Tibial nerve (tissue), 4 donors: ENCODE measurements at places on chromosomes 13 and 19. TPM values are rescaled to one million over a fixed set of nuclear protein-coding genes. Genes with fewer than 3 reads are reported as not detected.

DNA sequence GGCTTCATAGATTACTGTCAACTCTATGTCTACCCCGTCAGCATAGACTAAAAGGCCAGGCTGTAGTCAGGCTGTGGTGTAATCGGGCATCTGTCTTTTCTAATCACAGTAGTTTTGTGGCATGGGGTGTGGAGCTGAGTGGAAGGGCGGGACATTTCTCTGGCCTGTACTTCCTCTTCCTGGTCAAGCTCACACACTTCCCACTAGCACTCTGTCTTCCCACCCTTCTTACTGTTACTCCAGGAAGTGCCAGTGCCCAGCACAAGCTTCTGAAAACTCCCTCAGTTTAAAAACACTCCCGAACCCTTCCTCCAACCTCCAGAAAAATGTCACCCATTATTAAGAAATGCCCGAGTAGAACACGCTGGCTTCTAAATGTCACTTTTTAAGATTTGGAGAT, 229.8 kb downstream of the KLF5 start:
- DNase-seq = no peak
- H3K27me3 ChIP-seq = no peaks in the 10 kb centered on the region
- H3K27ac ChIP-seq = no peak overlapping the region
- H3K4me1 ChIP-seq = no peaks in the 10 kb centered on the region
- H3K4me3 ChIP-seq = no peak overlapping the region

- DNase-seq = no peak
- no peak overlapping the region for H3K4me3 ChIP-seq
- H3K27me3 ChIP-seq = no peaks in the 10 kb centered on the region
Measured at GRCh38 chr13:30972888-30973377, 40.5 kb downstream of the TEX26 start.

Gene THSD1
- total RNA-seq = 6.1 TPM

DNA sequence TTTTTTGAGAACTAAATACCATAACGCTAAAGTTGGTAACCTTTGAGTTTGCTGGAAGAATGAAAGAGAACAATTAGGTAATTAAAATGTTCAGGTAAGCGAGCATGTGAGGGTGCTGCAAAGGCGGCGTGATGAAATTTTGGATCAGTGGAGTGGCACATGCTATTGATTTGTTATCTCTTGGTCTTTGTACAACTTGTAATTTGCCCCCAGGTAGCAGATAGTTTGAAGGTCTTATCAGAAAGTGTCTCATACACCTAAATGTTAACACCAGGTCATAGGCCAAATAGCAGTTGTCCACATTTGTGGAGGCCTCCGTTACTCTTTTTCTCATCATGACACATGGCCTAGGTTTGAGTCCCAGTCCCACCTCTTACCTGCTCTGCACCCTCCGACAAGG, 14.9 kb downstream of the ARHGAP35 start:
- no peak for DNase-seq
- H3K4me3 ChIP-seq = no peak overlapping the region

DNA sequence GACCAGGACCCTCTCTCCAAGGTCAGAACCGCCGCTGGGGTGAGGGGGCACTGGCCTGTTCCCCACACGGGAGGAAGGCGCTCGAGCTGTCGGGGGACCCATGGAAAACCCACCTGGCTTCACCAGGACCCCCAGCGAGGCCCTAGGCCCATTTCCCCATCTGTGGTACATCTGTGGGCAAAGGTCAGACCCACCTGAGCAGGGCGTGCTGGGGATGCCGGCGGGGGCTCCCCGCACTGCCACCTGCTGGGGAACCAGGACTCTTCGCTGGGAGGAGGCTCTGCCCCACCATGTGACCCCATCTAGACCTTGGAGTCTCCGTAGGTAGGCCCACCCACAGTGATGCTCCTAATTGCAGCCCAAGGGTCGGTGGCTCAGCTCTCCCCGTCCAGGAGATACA, 511 bp downstream of the WDR88 start:
- DNase-seq = no peak
- peaks cover 51% of the 10 kb centered on the region for H3K36me3 ChIP-seq
- no peak overlapping the region for H3K27ac ChIP-seq
- H3K27me3 ChIP-seq = no peaks in the 10 kb centered on the region
- H3K4me3 ChIP-seq = no peak overlapping the region

Gene DNAJC15
- 3.7 TPM for total RNA-seq

Gene TMEM59L
- not detected for total RNA-seq

GRCh38 chr19:10450853-10451609, 30.7 kb downstream of the PDE4A start:
- peaks cover 12% of the 10 kb centered on the region for H3K36me3 ChIP-seq
- no peak for DNase-seq
- peaks cover 5% of the 10 kb centered on the region for H3K4me1 ChIP-seq
- H3K27ac ChIP-seq = no peak overlapping the region
- no peaks in the 10 kb centered on the region for H3K27me3 ChIP-seq

GRCh38 chr13:67967031-67967430, 736.9 kb upstream of the PCDH9 start:
- no peak overlapping the region for H3K4me3 ChIP-seq
- H3K4me1 ChIP-seq = no peaks in the 10 kb centered on the region

DNA sequence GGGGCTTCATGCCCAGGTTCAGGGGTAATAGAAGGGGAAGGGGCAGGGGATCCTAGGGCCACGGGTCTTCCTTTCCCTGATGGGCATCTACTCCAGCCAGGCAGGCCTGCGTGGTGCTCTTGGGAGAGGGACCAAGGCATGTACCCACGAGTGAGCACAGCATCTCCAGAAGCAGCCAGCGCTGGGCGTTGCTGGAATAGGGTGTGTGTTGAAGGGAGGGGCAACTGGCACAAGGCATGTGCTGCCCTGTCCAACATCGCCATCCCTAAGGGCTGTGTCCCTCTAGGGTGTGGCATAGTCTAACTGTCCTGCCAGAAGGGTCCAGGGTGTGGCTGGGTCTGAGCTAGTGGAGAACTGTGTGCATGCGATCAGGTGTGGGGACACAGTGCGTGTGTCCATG, 2.9 kb downstream of the NOTCH3 start:
- DNase-seq = no peak
- H3K27ac ChIP-seq = no peak overlapping the region
- H3K27me3 ChIP-seq = no peaks in the 10 kb centered on the region
- H3K36me3 ChIP-seq = no peaks in the 10 kb centered on the region
- peaks cover 55% of the 10 kb centered on the region for H3K4me1 ChIP-seq
- no peak overlapping the region for H3K4me3 ChIP-seq

Gene LPAR2
- 1.9 TPM for total RNA-seq

- H3K27ac ChIP-seq = no peak overlapping the region
- no peaks in the 10 kb centered on the region for H3K27me3 ChIP-seq
- no peaks in the 10 kb centered on the region for H3K36me3 ChIP-seq
- peaks cover 13% of the 10 kb centered on the region for H3K4me1 ChIP-seq
- no peak for DNase-seq
Measured at GRCh38 chr13:44440046-44440608, 66.5 kb downstream of the SERP2 start.

Gene NLRP4
- total RNA-seq = not detected

Gene FAM83E
- not detected for total RNA-seq

GRCh38 chr19:2967972-2968371, 9.4 kb upstream of the TLE6 start:
- no peak overlapping the region for H3K4me3 ChIP-seq
- no peaks in the 10 kb centered on the region for H3K36me3 ChIP-seq
- H3K27ac ChIP-seq = no peak overlapping the region
- H3K4me1 ChIP-seq = peaks cover 44% of the 10 kb centered on the region
- H3K27me3 ChIP-seq = no peaks in the 10 kb centered on the region

Gene CCL25
- total RNA-seq = not detected

- H3K36me3 ChIP-seq = peaks cover 79% of the 10 kb centered on the region
- no peak overlapping the region for H3K4me3 ChIP-seq
- no peak for DNase-seq
- H3K4me1 ChIP-seq = no peaks in the 10 kb centered on the region
- no peaks in the 10 kb centered on the region for H3K27me3 ChIP-seq
Measured at GRCh38 chr19:45009625-45010255, 8.5 kb downstream of the RELB start.

DNA sequence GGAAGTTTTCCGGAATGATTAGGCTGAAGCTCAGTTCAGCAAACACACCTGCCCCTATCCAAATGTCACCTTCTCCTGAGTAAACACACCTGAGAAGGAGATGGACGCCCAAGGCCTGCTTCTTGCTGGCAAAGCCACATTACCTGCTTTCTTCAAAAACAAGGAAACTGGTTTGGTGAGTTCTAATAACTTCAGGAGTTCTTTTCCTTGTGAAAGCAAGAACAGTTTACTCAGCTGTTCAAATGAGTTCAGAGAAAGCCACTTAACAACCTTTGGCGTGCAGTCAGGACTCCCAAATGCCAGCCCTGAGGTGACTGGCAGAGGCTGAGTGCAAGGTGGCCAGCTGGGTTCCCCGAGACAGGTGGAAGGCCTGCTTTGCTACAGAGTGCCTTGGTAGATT, 160.5 kb downstream of the STK24 start:
- H3K27me3 ChIP-seq = no peaks in the 10 kb centered on the region
- no peak overlapping the region for H3K4me3 ChIP-seq
- H3K4me1 ChIP-seq = no peaks in the 10 kb centered on the region
- no peaks in the 10 kb centered on the region for H3K36me3 ChIP-seq
- DNase-seq = no peak

Gene DEDD2
- total RNA-seq = 33.9 TPM

DNA sequence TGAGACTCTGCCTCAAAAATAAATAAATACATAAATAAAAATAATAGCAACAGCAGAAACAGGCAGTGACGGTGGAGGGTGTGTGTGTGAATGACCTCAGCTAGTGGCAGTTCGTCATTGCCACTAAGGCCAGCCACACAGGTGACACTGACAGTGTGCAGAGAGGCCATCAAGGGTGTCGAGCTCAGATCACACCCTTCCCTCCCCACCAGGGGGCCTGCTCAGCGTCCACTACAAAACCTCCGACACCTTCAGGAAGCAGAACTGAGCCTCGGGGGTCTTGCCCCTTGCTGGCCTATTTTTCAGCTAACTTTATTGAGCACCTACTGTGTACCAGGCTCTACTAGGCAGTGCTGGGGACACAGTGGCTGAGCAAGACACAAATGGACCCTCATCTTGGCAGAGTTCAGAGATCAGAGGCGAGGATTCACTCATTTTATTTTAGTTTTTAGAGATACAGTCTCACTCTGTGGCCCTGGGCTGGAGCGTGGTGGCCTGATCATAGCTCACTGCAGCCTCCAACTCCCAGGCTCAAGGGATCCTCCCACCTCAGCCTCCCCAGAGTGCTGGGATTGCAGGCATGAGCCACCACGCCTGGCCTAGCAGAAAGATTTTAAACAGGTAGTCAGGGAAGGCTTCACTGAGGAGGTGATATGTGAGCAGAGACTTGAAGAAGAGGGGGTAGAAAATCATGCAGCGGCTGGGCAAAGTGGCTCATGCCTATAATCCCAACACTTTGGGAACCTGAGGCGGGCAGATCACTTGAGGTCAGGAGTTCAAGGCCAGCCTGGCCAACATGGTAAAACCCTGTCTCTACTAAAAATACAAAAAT, 30.3 kb upstream of the SEMA6B start:
- H3K27me3 ChIP-seq = peaks cover 86% of the 10 kb centered on the region
- H3K36me3 ChIP-seq = no peaks in the 10 kb centered on the region
- H3K4me1 ChIP-seq = peaks cover 4% of the 10 kb centered on the region

Gene NEK3
- total RNA-seq = 42.8 TPM

Gene DAND5
- total RNA-seq = not detected

GRCh38 chr13:78540058-78540457, 63.3 kb downstream of the POU4F1 start:
- H3K27me3 ChIP-seq = no peaks in the 10 kb centered on the region
- no peaks in the 10 kb centered on the region for H3K4me1 ChIP-seq
- no peak for DNase-seq
- H3K27ac ChIP-seq = no peak overlapping the region
- no peaks in the 10 kb centered on the region for H3K36me3 ChIP-seq
- H3K4me3 ChIP-seq = no peak overlapping the region

GRCh38 chr13:43266936-43267615, 243.7 kb downstream of the DNAJC15 start:
- H3K4me1 ChIP-seq = no peaks in the 10 kb centered on the region
- no peaks in the 10 kb centered on the region for H3K27me3 ChIP-seq
- H3K36me3 ChIP-seq = no peaks in the 10 kb centered on the region
- H3K4me3 ChIP-seq = no peak overlapping the region
- no peak for DNase-seq
- no peak overlapping the region for H3K27ac ChIP-seq

Gene TIMM13
- 34.3 TPM for total RNA-seq

DNA sequence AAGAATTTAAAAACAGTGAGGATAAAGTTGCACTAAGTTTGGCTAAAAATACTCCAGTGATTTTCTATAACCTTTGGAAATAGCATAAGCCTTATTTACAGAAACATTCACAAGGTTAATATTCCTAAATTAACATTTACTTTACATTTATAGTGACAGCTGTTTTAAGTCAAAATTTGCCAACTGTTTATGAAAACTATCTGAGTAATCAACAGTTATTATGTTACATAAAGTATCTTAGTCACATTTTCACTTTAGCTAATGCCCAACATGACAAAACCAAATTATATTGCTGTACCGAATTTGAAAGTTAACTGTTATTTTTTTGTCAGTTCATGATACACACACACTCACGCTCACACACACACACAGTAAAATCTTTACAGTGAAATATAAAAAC, 1.2 kb downstream of the TNFRSF19 start:
- peaks cover 4% of the 10 kb centered on the region for H3K4me1 ChIP-seq
- H3K27me3 ChIP-seq = no peaks in the 10 kb centered on the region
- no peak for DNase-seq

Gene CRB3
- not detected for total RNA-seq

GRCh38 chr19:46739290-46739771, 6.5 kb upstream of the FKRP start:
- no peak overlapping the region for H3K4me3 ChIP-seq
- peak overlapping the region; percentile 25 for H3K27ac ChIP-seq
- H3K27me3 ChIP-seq = no peaks in the 10 kb centered on the region
- peaks cover 36% of the 10 kb centered on the region for H3K36me3 ChIP-seq

Gene LILRB2
- 8.4 TPM for total RNA-seq

Gene SERPINE3
- total RNA-seq = not detected

DNA sequence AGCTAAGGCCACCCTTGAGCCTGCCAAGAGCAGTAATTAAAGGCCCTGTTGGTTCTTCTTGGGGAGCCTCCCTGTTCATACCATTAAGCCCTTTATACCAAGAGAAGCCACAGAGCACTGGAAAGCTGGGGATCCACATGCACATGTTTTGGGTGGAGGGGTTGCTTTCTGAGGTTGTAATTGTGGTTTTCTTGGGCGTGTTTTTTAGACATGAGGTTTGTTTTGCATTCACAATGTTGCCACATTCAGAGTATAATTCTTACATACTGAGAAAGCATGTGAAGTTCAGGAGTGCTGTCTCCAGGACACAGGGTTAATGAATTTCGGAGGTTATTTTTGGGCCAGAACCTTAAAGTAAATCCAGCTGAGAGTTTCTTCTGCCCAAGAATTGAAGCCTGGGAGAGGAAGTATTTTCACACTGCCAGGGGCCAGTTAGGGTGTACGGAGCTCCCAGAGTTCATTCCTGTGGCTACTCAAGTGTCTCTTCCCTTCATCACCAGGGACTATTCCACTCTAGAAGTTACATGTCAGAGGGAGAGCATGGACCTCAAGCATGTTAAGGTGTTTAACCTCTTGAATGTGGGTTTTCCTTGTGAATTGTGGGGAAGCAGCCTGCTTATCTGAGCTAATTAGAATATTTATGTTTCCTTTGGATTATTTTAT, 37.0 kb downstream of the ZNF136 start:
- no peak for DNase-seq
- H3K4me1 ChIP-seq = no peaks in the 10 kb centered on the region
- peaks cover 44% of the 10 kb centered on the region for H3K36me3 ChIP-seq
- no peak overlapping the region for H3K27ac ChIP-seq
- no peaks in the 10 kb centered on the region for H3K27me3 ChIP-seq

- H3K27me3 ChIP-seq = no peaks in the 10 kb centered on the region
- H3K27ac ChIP-seq = no peak overlapping the region
- H3K4me3 ChIP-seq = no peak overlapping the region
Measured at GRCh38 chr19:34308381-34309367, 54.3 kb downstream of the GARRE1 start.

Gene KBTBD6
- total RNA-seq = 8.3 TPM
